ENCODE measurements at places on chromosomes 13 and 19. TPM values are rescaled to one million over a fixed set of nuclear protein-coding genes. Genes with fewer than 3 reads are reported as not detected.

- no peak for DNase-seq
- H3K4me1 ChIP-seq = no peaks in the 10 kb centered on the region
- H3K27ac ChIP-seq = no peak overlapping the region
- no peak overlapping the region for H3K4me3 ChIP-seq
- H3K36me3 ChIP-seq = no peaks in the 10 kb centered on the region
Measured at GRCh38 chr13:89684896-89685295, 1662.6 kb upstream of the MIR17HG start.

Gene TMPRSS9
- total RNA-seq = 0.84 TPM

Gene ATP11A
- 51.0 TPM for total RNA-seq

Gene CGB3
- total RNA-seq = not detected

GRCh38 chr19:13033819-13034611 lies 38.7 kb downstream of the NFIX start:
- no peaks in the 10 kb centered on the region for H3K36me3 ChIP-seq
- H3K4me3 ChIP-seq = no peak overlapping the region
- peak; percentile 92 for DNase-seq
- H3K27ac ChIP-seq = no peak overlapping the region

DNA sequence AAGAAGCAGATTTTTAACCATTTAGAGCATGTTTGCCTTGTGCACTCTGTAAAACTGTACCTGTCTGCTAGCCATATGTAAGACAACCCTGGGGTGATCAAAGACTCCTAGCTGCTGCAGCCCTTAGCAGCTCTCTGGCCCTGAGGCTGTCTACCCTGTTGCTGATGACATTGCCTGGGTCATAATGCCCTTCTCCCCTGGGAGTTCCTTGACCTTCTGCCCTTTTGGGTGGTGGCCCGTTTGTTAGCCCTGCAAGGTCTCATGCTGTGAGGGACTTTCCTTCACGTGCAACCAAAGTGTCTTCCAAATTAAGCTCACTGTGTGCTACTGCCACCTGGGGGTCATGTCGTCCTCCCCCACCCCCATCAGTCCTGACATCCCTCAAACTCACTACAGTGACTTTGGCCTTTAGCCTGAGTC lies 7.4 kb downstream of the GPC6 start:
- H3K36me3 ChIP-seq = no peaks in the 10 kb centered on the region
- no peaks in the 10 kb centered on the region for H3K27me3 ChIP-seq
- peaks cover 3% of the 10 kb centered on the region for H3K4me1 ChIP-seq
- no peak overlapping the region for H3K27ac ChIP-seq
- no peak for DNase-seq

Data from pancreas (tissue), 10 donors.